ENCODE measurements at places on chromosomes 3 and 15.

- DNase-seq: no peak
These were observed 12.9 kb upstream of the DCBLD2 start for GRCh38 chr3:98914210-98915080.

DNA sequence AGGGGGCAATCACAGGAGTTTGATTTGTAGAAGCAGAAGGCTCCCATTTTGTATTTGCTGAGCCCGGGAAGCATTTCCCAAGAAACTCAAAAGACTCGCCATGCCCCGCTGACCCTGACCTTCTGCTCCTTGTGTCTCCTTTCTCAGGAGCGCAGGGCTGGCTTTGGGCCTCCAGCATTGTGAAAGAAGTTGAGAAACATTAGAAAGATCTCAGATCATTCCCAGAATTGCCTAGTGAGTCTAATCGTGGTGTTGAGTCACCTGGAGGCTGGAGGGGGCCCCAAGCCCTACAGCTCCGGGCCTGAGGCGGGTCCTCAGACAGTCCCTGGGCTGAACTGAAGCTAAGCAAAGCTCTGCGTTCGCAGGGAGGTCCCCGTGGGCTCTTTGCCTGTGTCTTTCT, 10.9 kb upstream of the PIGZ start:
- DNase-seq: peak; percentile 89

GRCh38 chr15:35067496-35068347, 17.4 kb downstream of the NANOGP8 start:
- no peak for DNase-seq

DNA sequence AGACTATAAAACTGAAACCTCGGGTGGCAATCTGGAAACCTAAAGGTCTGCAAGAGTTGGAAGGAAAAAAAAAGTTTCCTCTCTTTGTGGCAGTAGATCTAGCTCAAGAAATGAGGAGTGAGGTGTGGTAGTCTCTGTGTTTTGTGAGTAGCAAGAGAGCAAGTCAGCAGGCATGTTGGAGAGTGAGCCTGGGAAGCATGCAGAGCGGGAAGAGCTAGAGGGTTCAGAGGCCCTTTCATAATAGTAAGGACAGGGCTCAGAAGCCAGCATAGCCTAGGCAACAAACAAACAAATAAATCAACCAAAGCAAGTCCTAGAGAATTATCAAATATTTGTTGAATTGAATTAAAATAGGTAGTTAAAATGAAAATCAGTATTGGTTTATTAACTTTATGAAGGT, 189.7 kb upstream of the CBLB start:
- DNase-seq: peak; percentile 42

- DNase-seq: no peak
These were observed 186.7 kb downstream of the NFKBIZ start for GRCh38 chr3:102036017-102036416.

DNA sequence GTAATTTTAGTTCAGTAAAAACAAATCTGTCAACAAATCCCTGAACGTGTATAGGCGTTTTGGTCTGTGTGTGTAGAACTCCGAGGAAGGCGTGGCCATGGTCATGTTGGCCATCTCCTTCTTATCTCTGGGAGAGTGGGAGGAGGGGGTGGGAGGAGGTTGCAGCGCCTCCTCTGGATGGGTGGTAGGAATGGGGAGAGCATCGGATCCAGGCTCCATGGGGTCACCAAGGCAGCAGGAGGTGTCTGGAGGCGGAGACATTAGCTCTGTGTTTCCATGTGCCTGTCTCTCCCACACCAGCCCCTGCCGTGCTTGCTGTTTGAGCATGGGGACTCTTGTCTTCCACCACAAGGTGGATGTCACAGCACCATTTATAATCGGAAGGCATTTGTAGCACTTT, 34.5 kb upstream of the TRPM1 start:
- DNase-seq: no peak

DNA sequence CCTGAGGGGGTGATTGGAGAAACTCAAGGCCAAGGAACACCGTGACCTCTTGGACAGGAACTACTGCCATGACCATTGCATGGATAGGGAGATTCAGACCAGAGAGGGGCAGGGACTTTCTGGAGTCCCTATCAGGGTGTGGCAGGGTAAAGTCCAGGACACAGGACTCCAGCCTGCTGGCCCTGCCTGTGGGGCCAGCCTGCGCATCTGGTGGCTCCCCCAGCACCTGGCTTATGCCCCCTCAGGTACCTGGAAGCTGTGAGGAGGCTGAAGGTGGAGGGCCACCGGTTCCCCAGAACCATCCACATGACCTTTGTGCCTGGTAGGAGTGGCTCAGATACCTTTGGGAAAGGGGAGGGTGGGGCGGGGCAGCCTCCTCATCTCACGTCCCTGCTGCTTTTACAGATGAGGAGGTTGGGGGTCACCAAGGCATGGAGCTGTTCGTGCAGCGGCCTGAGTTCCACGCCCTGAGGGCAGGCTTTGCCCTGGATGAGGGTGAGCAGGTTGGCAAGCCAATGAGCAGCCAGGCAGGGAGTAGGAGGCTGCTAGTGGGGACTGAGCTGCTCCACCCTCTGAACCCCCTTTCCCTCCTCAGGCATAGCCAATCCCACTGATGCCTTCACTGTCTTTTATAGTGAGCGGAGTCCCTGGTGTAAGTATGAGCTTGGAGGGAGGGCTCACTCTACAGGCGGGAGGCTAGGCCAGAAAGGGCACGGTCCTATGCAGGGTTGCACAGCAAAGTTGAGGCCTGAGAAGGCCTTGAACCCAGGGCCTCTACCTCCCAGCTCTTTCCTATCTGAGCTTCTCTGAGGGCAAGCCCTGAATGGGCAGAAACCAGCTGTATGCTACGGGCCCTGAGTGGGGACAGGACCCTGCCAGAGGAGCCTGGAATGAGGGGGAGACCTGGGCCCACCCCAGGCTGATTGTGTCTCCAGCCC, 2.9 kb downstream of the ACY1 start:
- DNase-seq: no peak

DNA sequence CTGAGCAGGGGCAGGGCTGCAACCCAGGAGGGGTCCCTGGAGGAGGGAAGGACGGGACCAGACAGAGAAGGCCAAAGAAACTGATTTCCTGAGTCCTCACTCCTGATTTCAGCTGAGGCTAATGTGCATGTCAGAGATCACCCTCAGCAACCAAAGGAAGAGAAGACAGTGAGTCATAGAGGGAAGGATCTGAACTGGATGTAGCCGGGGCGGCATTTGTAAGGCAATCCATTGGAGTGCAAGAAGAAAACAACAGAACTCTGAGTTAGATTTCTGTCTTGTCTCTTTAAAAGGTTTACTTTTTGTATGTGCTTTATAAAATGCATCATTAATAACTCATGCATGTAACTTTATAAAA, 105.3 kb upstream of the AGBL1 start:
- DNase-seq: no peak

GRCh38 chr3:193836511-193836910, 243.5 kb downstream of the OPA1 start:
- no peak for DNase-seq

DNA sequence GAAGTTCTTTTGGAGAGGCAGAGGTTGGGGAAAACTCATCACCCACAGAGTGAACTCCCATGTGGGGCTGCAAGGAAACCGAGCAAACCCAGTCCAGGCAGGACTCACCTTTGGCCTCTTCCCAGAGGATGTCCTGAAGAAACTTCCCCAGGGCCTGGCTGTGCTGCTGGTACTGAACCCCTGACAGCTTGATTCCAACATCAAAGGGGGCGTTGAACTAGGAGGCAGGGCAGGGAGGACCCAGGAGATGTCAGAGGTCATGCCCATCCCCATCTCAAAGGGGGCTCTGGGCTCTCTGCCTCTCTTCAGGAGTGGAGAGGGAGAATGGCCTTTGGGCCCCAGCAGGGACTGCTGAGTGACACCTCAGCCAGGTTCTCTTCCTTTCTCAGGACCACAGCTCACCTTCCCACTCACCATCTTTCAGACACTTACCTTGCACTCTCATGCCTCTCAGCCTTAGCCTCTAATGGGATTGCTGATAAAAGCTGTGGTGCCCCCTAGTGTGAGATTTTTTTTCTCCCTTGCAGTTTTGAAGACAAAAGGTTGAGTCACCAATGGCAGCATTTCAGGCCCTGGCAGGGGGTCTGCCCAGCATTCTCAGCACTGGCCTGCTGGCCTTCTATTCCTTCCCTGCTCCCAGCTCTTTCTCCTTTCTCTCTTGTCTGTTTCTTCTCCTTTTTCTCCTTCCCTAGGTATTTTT, 6.0 kb downstream of the GHRL start:
- DNase-seq: no peak

DNA sequence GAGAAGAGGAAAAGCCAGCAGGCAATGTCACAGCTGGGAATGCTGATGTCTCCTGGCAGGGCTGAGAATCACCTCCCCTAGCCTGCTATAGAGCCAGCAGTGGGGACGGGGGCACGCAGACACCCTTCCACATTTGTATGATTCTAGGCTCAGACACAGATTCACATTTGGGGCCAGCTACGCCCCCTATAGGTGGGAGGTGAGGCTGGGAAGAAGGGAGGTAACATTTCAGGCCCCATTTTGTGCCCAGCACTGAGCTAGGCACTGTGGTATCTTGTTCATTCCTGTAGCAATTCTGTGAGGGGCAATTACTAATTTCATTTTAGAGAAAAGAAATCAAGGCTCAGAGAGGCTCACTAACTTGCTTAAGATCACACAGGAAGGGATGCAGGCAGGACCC, 15.9 kb upstream of the ACAD9 start:
- DNase-seq: no peak

- DNase-seq: no peak
These were observed 212.0 kb upstream of the PPP2R3A start for GRCh38 chr3:135753506-135753905.

- no peak for DNase-seq
These were observed 10.4 kb downstream of the PLA2G4D start for GRCh38 chr15:42083916-42084315.

DNA sequence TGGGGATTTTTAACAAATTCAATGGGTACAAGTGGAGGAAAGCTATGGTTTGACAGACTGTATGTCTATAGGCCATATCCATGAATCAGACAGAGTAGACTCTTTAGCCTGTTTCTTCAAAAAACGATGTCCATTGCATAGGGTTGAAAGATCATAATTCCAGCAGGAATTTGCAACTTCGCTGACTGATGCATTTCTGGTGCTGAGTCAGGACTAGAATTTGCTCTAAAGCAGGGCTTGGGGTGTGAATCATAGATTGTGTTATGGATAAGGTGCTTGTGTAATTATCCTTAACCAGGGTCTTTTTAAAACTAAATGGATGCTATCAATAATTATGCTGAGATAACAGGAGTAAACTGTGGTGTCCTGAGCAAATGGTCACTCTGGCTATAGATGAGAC, 200.4 kb upstream of the TBC1D5 start:
- peak; percentile 22 for DNase-seq

GRCh38 chr3:83226751-83227150, 1465.3 kb upstream of the GBE1 start:
- no peak for DNase-seq

GRCh38 chr3:170961616-170962400, 53.4 kb upstream of the EIF5A2 start:
- DNase-seq: peak; percentile 66

- DNase-seq: peak; percentile 88
These were observed 49.4 kb upstream of the ACVR2B start for GRCh38 chr3:38404286-38404685.

- DNase-seq: peak; percentile 74
These were observed 705 bp downstream of the DLL4 start for GRCh38 chr15:40929660-40930429.

GRCh38 chr3:143172795-143173145, 53.2 kb downstream of the CHST2 start:
- no peak for DNase-seq

DNA sequence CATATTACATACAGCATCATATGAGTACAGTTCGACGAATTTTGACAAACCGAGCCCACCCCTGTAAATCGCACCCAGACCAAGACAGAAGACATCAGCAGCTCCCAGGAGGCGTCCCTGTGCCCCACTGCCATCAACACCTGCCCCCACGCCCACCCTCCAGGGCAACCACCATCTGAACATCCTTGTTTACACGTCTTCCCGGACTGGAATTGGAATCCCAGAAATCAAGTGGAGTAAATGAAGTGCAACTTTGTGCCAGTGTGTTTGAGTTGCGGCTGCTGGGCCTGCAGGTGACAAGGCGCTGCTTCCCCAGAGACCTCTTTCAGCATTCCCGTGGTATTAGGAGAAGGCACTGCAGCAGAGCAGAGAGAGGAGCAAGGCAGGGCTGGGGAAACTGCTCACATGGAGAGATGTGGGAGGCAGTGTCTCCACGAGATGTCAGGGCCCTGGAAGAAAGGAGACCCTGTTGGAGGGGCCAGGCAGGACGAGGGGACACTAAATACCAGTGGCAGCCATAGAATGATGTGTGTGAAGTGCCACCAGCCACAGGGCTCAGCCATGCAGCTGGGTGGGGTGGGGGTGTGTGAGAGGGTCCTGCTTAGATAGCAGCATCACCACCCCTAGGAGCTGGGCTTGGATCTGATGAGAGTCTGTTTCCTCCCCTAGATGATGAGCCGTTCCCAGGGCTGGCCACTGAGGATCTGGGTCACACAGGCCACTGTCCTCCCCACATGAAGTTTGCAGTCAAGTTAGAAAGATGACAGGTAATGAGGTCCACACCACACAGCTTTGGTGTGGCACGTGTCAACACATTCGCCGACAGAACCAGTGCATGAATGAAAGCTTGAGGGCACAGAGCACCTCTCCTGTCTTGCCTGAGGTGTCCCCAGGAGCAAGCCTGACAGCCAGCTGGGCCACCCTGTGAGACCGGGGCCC, 33.4 kb upstream of the PCSK6 start:
- no peak for DNase-seq

GRCh38 chr3:77055841-77056341, 16.0 kb downstream of the ROBO2 start:
- DNase-seq: no peak

Measured in cardiac muscle cell (in vitro differentiated cells and primary cell).